ENCODE measurements at places on chromosomes 7 and 10. TPM values are rescaled to one million over a fixed set of nuclear protein-coding genes. Genes with fewer than 3 reads are reported as not detected.

DNA sequence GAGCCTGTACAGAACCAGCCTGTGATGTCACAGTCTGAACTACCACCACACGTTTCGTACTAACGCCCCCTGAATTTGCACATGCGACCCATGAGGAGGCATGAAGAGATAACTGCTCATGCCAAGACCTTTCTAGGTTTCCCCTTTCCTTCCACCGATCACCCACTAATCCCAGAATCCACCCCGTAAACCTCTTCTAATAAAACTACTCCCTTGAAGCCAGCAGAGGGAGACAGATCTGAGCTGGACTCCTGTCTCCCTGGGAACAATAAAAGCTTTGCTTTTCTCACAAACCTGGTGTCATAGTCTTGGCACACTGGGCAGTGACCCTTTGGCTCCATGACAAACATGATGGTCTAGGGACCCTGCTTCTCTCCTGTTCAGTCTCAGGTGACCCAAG is 144.5 kb downstream of the FRMD4A start:
- H3K4me1 ChIP-seq = peaks cover 24% of the 10 kb centered on the region
- H3K36me3 ChIP-seq = no peaks in the 10 kb centered on the region
- H3K4me3 ChIP-seq = no peak overlapping the region
- DNase-seq = peak; percentile 2

DNA sequence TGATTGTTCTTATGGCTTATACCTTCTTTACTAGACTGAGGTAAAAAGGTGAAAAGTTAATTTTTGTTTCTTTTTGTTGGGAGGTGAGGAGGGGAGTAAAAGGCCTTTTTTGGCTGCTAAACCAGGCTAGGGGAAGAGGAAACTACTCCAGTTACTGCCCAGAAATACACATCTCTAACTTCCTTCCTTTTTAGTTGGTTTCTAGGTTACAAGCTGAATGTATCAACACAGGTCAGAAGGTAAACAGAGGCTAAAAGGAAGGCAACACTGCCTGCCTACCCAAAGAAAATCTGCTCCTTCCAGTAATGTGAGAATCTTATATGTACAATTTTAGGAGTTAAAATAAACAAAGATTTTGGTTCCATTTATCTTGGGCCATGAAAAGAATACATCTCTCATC is 140.4 kb downstream of the NRBF2 start:
- H3K36me3 ChIP-seq = no peaks in the 10 kb centered on the region
- no peak overlapping the region for H3K4me3 ChIP-seq
- no peaks in the 10 kb centered on the region for H3K27me3 ChIP-seq

Gene MNX1
- not detected for total RNA-seq

GRCh38 chr7:1733206-1733907 is 63.3 kb downstream of the ELFN1 start:
- no peaks in the 10 kb centered on the region for H3K36me3 ChIP-seq
- no peaks in the 10 kb centered on the region for H3K27me3 ChIP-seq
- no peak overlapping the region for H3K27ac ChIP-seq
- peaks cover 3% of the 10 kb centered on the region for H3K4me1 ChIP-seq

Gene SEMA3E
- total RNA-seq = not detected

- H3K27me3 ChIP-seq = no peaks in the 10 kb centered on the region
- H3K27ac ChIP-seq = no peak overlapping the region
- no peak overlapping the region for H3K4me3 ChIP-seq
- DNase-seq = no peak
- H3K36me3 ChIP-seq = no peaks in the 10 kb centered on the region
These were observed 1113.5 kb upstream of the AUTS2 start for GRCh38 chr7:68484731-68485130.

DNA sequence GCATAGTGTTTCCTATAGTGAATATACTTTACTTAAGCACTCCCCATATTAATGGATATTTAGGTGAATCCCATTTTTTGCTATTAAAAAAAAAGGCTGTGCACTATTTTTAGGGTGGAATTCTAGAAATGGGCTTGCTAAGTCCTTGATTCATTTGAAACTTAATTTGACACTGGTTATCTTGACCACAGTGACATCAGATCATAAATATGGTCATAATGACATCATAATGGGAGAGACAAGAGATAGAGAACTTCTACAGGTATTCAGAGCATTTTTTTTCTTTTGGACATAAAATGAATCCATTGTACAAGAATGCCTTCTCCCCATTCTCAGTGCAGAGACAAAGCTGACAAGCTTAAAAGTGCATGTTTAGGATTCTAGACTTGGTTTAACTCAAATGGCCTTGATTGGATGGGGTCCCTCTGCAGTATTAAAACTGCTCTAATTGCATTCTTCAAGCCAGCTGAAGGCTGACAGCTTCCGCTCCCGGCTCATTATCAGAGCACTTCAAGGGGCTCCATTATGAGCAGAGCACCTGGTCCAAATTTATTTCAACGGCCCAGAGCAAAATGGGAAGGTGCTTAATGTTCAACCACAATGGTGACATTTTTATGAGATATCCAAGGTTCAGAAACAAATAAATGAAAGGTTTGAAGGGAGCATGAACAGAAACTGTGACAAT is 104.8 kb downstream of the JAZF1 start:
- no peaks in the 10 kb centered on the region for H3K27me3 ChIP-seq
- H3K4me1 ChIP-seq = peaks cover 2% of the 10 kb centered on the region
- H3K4me3 ChIP-seq = no peak overlapping the region
- no peaks in the 10 kb centered on the region for H3K36me3 ChIP-seq
- no peak overlapping the region for H3K27ac ChIP-seq

DNA sequence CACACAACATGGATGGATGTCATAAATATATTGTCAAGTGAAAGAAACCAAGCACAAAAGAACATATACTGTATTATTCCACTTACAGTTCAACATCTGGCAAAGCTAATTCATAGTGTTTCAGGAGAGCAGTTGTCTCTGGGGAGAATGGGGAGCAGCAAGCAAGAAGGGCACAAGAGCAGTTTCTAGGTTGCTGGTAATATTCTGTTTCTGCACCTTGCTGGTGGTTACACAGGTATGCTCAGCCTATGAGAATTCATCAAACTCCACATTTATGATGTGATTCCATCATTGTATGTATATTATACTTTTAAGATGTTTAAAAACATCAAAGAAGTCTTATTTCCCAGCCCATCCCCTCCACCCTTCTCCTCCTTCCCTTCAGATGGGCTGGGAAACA is 18.1 kb upstream of the PALS2 start:
- no peak overlapping the region for H3K4me3 ChIP-seq
- no peak for DNase-seq

DNA sequence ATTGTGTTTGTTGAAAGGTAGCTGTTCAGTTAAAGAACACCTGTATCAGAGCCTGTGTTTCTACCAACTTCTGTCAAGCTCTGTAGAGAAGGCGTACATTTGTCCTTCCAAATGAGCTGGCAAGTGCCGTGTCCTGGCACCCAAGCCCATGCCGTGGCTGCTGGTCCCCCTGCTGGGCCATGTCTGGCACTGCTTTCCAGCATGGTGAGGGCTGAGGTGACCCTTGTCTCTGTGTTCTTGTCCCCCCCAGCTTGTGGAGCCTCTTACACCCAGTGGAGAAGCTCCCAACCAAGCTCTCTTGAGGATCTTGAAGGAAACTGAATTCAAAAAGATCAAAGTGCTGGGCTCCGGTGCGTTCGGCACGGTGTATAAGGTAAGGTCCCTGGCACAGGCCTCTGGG is 154.9 kb downstream of the EGFR start:
- H3K27me3 ChIP-seq = no peaks in the 10 kb centered on the region
- no peaks in the 10 kb centered on the region for H3K4me1 ChIP-seq
- no peak overlapping the region for H3K4me3 ChIP-seq
- no peak overlapping the region for H3K27ac ChIP-seq

Gene CAMK2B
- total RNA-seq = 0.97 TPM

Gene PLXDC2
- total RNA-seq = not detected

DNA sequence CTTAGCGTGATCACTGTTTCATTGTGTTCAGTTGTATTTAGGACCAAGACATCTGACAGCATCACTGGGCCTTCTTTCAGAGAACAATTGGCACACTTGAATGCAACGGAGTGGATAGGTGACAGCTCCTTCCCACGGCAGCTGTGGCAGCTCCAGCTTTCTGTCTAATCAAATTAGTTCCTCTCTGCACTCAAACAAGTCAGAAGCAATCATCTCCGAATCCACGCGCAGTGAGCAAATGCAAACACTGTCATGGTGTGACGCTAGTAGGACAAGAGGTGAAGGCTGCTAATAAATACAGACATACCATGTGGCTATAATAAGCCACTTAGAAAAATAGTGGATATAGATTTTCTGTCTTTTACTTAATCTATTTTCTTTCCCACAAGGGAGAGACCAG is 542.4 kb downstream of the ACTR3B start:
- H3K27me3 ChIP-seq = no peaks in the 10 kb centered on the region
- DNase-seq = no peak
- no peak overlapping the region for H3K27ac ChIP-seq
- no peaks in the 10 kb centered on the region for H3K4me1 ChIP-seq
- no peaks in the 10 kb centered on the region for H3K36me3 ChIP-seq

Gene ITGA8
- not detected for total RNA-seq

DNA sequence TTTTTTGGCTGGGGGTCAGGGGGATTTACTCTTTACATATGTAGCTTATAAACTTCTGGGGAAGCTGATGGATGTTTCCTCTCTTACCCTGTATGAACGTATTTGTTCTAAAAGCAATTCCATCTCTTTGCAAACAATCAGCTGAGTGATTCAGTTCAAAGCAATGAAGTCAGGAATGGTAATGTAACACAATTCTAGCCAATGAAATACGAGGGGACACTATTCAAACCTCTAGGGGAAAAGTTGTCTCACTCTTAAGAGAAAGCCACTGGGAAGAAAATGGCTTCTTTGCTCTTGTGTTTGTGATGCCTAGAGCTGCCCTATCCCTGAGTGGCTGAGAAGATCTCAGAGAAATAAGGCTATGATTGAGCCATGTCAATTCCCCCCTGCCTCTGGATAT is 134.8 kb upstream of the SEMA3C start:
- H3K27me3 ChIP-seq = no peaks in the 10 kb centered on the region
- DNase-seq = no peak
- H3K27ac ChIP-seq = no peak overlapping the region
- no peaks in the 10 kb centered on the region for H3K36me3 ChIP-seq
- H3K4me3 ChIP-seq = no peak overlapping the region

GRCh38 chr10:67788028-67788886 is 49.7 kb downstream of the DNAJC12 start:
- no peaks in the 10 kb centered on the region for H3K36me3 ChIP-seq
- no peaks in the 10 kb centered on the region for H3K27me3 ChIP-seq
- peak; percentile 92 for DNase-seq
- H3K4me3 ChIP-seq = no peak overlapping the region
- H3K27ac ChIP-seq = peak overlapping the region; percentile 26
- H3K4me1 ChIP-seq = peaks cover 48% of the 10 kb centered on the region

Gene NFKB2
- 251 TPM for total RNA-seq

DNA sequence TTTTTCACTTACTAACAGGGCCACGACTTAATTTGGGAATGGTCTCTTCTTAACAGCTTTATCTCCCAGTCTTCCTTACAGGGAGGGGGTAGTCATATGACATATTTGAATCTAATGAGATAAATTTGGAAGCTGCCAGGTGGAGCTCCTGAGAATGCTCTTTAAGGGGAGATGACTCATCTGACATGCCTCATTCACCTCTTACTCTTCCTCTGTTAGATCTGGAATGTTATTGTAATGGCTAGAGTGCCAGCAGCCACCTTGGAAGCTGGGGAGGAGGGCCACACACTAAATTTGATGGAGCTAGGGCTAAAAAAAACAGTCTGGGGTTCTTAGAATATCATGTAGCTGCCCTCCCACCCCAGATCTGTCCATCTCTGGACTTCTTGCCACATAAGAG is 22.7 kb downstream of the HECW1 start:
- H3K27me3 ChIP-seq = peaks cover 13% of the 10 kb centered on the region
- H3K4me1 ChIP-seq = no peaks in the 10 kb centered on the region
- no peak for DNase-seq
- no peak overlapping the region for H3K27ac ChIP-seq
- H3K36me3 ChIP-seq = no peaks in the 10 kb centered on the region

GRCh38 chr7:99719996-99720769 is 14.8 kb downstream of the CYP3A7 start:
- H3K27ac ChIP-seq = no peak overlapping the region
- H3K4me1 ChIP-seq = peaks cover 16% of the 10 kb centered on the region
- peaks cover 10% of the 10 kb centered on the region for H3K36me3 ChIP-seq
- H3K4me3 ChIP-seq = no peak overlapping the region
- no peak for DNase-seq
- H3K27me3 ChIP-seq = no peaks in the 10 kb centered on the region

DNA sequence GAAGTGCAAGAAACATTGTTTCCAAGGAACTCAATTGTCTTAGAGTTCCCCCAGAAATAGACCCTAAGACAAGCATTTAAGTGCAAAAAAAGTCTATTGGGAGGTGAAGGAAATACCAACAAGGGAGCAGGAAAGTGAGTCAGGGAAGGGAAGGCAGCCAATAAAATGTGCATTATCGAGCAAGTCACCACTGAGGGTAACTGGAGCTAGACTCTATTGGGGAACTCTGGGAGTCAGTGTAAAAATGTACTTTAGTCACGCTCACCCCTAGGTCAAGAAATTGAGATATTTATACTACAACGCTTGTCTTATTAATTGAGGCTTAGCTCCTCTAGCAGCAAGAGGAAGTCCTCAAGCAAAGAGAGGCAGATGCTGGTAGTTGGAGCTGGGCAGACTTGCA is 137.7 kb downstream of the RTKN2 start:
- H3K4me3 ChIP-seq = no peak overlapping the region
- no peak for DNase-seq
- H3K4me1 ChIP-seq = peaks cover 12% of the 10 kb centered on the region
- no peak overlapping the region for H3K27ac ChIP-seq
- H3K36me3 ChIP-seq = peaks cover 9% of the 10 kb centered on the region

GRCh38 chr7:16999541-17000267 is 117.9 kb upstream of the AGR3 start:
- peaks cover 2% of the 10 kb centered on the region for H3K27me3 ChIP-seq
- peak; percentile 20 for DNase-seq
- peaks cover 3% of the 10 kb centered on the region for H3K36me3 ChIP-seq

Gene ANKRD7
- total RNA-seq = 1.4 TPM

GRCh38 chr10:13340626-13341376 is 7.3 kb downstream of the SEPHS1 start:
- DNase-seq = peak; percentile 66
- peaks cover 59% of the 10 kb centered on the region for H3K36me3 ChIP-seq
- peak overlapping the region; percentile 34 for H3K27ac ChIP-seq
- peaks cover 40% of the 10 kb centered on the region for H3K4me1 ChIP-seq

DNA sequence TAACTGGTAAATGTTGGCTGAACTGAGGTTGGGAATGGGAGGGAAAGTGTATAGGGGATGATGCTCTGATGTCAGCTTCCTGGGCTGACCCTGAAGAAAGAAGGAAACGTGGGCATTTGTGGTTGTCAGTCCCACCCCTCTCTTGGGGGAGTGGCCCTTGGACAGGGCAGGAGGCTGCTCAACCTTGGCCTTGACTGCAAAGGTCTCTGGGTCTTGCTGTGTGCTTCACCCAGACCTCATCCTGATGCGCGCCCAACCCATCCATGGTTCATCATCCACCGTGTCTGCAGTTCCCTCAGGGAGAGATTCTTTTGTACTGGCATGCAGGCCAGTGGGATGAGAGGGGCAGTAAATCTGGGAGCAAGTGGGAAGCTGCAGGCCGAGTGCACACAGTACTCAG is 4.7 kb upstream of the ZYX start:
- H3K4me3 ChIP-seq = no peak overlapping the region
- peak overlapping the region; percentile 93 for H3K27ac ChIP-seq
- peaks cover 67% of the 10 kb centered on the region for H3K4me1 ChIP-seq

Measured in activated CD8-positive, alpha-beta T cell treated with anti-CD3 and anti-CD28 coated beads for 36 hours (primary cell).